ENCODE measurements at places on chromosomes 7 and 10.

DNA sequence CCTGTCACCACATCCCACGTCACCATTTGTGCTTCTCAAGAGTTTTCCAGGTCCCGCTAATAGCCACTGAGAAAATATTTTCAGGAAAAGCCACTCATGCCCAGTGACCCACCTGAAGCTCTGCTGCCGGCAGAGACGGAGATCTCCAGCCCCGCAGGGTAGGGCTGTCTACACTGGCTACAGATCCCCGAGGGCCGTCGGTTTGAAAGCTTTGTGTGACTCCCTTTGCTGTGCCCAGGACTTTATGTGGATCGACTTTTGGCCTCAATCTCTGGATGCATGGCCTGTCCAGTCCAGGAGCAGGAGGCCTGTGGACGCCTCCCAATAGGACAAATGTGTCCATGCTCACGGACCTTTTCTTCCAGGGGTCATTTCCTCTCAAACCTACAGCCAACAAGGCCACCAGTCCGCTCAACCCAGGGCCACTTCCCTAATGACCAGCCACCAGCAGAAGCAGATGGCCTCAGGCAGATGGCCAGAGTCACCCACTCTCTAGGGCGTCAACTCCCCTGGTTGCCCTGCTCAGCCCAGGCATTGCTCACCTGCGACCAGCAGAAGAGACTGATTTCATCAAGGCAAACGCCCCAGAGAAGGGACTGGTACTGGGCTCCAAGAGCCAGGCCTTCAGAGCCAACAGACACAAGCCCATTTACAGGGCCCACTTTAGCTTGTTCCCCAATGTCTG, 76.4 kb downstream of the OAT start:
- DNase-seq, result no peak

DNA sequence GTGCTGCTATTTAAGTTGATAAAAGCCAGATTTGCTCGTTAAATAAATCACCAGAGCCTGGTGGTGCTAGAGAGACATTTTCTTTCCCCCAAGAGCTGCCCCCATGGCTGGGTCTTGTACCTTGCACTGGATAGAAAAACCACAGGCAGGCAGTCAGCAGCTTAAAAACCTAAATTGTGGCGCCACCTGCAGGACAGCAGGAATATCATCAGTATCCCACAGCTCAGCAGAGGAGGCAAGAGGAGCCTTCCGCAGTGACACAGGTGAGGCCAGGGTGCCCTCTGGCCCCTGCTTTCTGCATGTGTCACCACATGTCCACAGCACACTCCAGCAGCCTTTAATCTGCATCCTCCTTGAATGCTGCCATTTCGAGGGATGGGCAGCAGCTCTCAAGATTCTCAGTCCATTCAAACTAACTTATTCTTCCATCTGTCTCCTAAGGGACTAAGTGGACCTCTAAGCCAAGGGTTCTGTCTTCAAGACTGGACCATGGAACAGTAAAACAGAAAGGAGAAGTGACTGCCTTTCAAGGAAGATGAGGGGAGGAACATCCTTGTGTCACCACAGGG, 4.5 kb upstream of the PLXNA4 start:
- peak; percentile 11 for DNase-seq

GRCh38 chr10:7872041-7872442, 53.7 kb downstream of the TAF3 start:
- no peak for DNase-seq

DNA sequence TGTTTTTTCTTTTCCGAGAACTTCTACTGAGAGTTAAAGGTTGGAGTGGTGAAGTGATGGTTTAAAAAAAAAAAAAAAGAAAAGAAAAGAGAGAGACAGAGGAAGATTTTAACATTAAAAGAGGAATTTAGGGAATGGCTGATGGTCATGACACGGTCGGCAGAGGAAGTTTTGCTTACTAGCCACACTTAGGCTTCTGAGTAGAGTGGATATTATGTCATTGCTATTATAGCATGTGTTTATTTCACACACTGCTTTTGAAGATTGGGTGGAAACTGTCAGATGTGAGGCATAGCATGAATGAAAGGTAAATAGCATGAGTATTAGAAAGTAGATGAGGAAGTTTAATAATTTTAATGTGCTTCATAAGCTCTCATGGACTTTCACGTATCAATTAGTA, 2.5 kb downstream of the KAT6B start:
- no peak for DNase-seq

- no peak for DNase-seq
Observed at GRCh38 chr10:33001908-33002492, 44.0 kb upstream of the ITGB1 start.

DNA sequence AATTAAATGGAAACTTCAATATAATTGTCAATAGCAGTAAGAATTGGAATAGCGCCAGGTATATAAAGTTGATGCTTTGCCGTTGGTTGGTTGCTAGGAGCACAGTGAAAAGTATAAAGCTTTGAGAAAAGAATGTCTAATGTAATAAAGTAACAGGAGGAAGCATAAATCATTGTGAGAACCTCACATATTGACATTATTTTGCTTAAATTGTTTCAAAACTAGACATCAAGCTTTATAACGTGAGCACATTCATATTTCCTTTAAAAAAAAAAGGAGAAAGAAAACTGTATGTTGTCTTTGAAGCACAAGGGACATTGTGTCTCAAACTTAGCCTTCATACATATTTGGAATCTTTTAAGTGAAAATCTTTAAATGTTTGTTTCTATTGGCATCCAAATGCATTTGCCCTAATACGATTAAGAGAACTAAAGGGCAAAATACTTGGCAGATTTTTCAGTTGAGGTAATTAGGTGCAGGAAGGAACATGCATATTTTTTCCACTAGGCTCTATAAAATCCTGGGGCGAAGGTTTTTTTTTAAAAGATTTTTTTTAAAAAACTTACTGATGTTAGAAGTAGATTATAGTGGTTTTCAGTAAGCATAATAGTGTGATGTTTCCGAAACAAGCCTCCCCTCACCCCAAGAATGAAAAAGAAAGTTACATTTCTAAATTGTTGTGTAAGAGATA, 92.4 kb downstream of the ARID5B start:
- DNase-seq, result no peak

- no peak for DNase-seq
Observed at GRCh38 chr7:129875745-129876411, 76.9 kb downstream of the UBE2H start.

DNA sequence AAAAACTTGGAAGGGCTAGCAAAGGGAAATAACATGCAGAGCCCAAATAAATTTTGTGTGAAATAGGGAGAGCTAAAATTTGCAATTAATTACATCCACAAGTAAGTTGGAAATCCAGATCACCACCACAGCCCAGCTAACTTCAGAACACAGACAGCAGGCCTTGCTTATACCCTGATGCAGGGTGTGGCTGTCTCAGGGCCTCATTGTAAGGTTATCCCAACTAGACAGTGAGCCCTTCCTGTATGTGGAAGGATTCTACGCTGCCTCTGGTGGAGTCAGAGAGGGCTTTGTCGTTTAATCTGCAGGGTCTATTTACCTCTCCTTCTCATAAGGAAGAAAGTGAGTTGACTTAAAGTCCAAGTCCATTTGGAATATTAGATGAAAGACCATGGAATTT, 181.0 kb upstream of the TCF7L2 start:
- no peak for DNase-seq

- DNase-seq, result no peak
Observed at GRCh38 chr7:130381468-130382312, 1.4 kb downstream of the CPA1 start.

DNA sequence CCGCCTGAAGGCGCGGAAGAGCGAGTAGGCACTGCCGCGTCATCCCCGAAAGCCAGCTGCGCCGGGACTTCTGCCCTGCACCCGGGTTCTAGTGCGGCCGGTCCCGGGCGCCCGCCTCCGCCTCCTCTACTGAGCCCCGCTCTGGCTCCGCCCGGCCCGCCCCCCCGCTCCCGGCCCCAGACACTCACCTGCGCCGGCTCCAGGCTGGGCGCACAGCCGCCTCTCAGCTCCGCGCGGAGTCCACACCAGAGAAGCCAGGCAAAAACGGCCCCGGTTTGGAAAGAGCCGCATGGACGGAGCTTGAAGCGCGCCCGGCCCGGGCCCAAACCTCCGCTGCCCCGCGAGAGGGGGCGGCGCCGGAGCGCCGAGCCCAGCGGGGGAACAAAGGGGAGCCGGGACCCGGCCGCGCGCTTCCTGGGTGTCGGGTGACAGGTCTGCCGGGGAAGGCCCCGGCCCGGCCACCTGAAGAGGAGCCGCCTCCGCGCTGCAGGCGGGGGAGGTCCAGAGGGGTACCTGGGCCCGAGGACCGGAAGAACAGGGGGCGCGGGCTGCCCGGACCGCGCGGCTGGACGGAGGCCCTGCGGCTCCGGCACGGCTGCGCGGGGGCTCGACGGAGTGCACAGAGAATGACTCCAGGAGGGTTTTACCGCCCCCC, 168.2 kb downstream of the NRF1 start:
- no peak for DNase-seq

All from HS-27A (cell line).